ENCODE measurements at places on chromosomes 6 and 20.

DNA sequence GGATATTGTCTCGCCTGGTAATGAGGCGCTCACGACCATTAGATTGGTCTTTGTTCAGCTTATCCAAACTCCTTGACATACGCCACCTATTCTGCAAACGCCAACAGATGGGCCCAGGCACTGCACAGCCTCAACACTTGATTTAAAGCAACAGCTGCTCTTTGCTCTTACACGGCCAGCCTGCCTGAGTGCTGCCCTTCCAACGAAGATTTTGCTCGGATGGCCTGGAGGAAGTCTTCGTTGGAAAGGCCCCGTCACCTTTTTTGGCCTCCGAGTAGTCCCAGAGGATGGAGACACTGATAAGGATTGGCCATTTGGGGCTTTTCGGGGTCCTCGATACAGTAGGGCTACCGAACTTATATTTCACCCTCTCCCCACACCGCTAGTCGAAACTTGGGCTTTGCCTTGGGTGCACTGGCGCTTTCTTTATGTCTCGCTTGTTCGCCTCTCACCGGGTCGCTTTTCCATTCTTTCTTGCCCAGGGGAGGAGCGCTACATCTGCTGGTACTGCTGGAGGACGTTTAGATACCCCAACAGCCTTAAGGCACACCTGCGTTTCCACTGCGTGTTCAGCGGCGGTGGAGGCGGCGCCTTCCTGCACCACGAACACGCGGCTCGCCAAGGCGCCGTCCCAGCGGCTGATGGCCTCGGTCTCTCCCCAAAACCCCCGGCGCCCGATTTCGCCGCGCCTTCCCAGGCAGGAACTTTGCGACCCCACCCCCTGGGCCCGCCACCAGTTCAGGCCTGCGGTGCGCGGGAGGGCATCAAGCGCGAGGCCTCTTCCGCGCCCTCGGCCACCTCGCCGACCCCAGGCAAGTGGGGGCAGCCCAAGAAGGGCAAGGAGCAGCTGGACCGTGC, 6.1 kb downstream of the PRDM13 start:
- DNase-seq: no peak

DNA sequence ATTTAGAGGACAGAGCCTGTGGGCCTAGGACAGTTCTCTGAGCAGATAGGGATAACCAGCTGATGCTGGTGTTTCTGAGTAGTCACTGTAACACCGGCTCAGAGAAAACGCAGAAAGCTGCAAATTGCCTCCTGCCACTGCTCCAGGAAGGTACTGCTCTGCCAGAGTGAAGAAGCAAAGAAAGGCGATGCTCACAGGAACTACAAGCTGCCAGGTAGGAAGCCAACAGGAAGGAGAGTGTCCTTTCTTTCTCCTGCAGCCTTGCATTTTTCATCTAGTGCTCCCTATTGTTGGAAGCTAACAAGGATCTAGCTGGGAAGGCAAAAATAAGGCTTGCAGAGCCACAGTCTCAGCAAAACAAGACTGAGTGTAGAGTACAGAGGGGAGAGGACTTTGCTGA, 70.7 kb upstream of the RAB32 start:
- no peak for DNase-seq

- no peak for DNase-seq
These were observed 141.7 kb downstream of the STXBP5 start for GRCh38 chr6:147345902-147346301.

DNA sequence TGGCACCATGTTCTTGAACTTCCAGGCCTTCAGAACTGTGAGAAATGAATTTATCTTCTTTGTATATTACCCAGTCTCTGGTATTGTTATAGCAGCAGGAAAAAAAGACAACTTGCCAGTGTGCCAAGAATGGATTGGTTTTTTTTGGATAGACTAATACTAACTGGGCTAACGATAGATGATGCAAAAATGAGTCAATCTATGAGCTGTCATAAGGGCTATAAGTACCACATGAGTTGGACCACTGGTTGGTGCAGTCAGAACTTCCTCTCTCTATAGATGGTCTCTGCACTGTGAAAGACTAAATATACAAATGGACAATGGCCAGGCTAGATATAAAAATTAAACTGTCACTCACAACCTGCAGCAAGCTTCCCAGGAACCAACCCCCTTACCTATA, 87.6 kb upstream of the COL21A1 start:
- peak; percentile 71 for DNase-seq

- no peak for DNase-seq
These were observed 190.0 kb downstream of the C6orf118 start for GRCh38 chr6:165119231-165120020.

DNA sequence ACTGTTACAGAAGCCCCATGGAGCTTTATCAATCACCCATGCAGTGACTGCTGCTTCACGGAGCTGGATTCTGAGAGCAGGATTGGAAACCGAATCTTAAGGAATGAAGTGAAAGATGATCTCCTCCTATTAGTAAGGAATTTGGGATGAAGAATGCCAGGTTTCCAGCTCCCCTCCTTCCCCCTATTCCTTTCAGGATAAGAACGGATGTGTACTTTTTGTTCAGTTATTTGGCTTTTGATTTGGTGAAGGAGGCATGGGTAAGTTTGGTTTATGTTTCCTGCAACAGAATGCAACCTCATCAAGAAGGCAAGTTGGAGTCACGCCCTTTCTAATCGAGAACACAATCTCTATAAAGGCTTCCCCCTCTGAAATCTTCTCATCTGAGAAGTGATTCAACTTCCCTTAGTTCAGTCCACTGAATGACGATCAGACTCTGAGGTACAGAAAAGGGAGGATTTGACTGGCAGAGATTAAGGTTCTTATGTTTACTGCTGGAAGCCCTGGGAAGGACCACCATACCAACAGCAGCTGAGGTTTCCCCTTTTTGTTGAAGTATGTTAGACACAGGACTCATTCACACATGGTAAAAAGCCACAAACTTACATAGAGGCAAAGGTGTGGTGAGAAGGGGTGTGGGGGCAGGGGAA, 5.5 kb downstream of the ELMO2 start:
- DNase-seq: peak; percentile 54

DNA sequence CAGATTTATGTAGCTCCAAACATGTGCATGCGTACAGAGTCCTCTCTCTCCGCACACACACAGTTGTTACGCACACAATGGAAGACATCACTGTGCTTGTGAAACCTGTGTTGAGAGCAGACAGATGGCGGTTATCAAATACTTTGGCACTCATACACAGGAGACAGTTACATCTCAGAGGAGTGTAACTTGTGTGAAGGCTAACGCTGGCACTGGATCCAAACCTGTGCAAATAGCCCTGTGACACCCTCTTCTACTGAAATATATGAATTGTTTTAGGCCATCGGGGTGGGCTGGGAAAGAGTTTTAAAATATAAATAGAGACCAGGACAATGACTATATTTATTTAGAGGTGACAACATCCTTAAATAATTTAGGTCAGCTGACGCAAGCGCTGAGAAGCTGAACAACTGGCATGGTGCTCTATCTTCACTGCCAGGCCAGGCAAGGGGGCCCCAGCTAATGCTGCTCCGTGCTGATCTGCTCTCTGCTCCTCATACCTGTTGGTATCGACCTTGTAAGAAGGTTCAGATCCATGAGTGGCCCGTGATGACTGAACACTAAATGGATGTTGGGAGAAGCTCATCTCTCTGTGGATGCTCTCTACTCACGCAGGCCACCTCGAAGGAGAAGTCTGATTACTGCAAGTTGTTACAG, 69.4 kb downstream of the FOXC1 start:
- peak; percentile 41 for DNase-seq

GRCh38 chr20:47326658-47327268, 29.7 kb downstream of the ZMYND8 start:
- peak; percentile 72 for DNase-seq

- DNase-seq: no peak
These were observed 47.9 kb upstream of the ISM1 start for GRCh38 chr20:13173201-13173600.

- no peak for DNase-seq
These were observed 33.1 kb downstream of the HBS1L start for GRCh38 chr6:135021310-135022049.

DNA sequence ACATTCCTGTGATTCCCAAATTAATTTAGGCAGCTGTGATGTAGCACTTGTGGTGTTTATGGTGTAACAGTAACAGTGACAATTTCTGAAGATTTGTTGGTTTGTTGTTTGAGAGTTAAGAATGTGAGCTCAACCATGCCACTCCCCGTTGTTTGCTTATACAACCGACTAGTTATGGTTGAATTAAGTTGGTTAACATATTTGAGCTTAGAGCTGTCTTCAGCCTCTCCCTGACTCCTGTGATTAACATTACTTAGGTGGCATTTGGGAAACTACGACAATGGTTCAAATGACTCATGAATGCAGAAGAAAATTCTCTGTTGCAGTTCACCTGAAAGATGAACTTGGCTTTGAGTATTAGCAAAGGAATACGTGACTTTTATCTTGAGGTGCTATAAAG, 35.9 kb upstream of the PRL start:
- DNase-seq: peak; percentile 27

- peak; percentile 40 for DNase-seq
These were observed 64.6 kb downstream of the GFOD1 start for GRCh38 chr6:13422681-13423221.

GRCh38 chr6:44051515-44051914, 75.7 kb downstream of the MRPL14 start:
- DNase-seq: peak; percentile 82

- DNase-seq: peak; percentile 37
These were observed 101.1 kb downstream of the DLGAP4 start for GRCh38 chr20:36407199-36407733.

DNA sequence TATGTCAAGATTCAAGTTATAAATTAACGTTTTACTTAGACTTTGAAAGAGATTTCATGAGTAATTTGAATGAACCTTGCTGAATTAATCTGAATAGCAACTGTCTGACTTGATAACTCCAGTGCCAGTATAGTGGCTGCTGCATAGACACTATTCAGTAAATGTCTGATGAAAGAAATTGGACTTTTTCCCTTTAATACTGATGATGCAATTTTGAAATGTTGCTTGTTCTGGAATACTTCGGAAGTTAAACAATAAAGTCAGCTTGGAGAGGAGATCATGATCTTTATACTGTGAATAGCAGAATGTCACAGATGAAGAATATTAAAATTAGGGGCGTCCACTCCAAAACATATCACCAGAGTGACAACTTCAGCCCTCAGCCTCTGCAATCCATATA, 3.6 kb upstream of the PGBD1 start:
- DNase-seq: no peak

- no peak for DNase-seq
These were observed 3.7 kb downstream of the SAYSD1 start for GRCh38 chr6:39111280-39111679.

DNA sequence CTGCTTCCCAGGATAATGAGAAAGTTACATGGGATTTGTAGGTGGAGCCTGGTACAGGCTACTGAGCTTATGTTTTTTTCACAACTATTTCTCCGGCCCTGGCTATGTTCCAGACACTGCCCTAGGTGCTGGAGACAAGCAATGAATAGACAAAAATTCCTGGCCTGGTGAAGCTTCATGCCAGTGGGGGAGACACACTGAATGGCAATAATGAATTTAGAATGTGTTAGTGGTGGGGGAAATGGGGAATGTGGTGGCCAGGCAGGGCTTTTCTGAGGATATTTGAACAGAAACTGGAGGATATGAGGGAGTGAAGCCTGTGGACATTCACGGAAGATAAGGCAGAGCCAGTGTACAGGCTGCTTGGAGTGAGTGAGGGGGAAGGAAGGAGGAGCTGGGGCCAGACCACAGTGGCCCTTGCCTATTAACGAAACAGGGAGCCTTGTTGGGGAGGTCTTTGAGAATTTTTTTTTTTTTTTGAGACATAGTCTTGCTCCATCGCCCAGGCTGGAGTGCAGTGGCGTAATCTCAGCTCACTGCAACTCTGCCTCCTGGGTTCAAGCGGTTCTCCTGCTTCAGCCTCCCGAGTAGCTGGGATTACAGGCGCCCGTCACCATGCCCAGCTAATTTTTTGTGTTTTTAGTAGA, 6.6 kb downstream of the FOXS1 start:
- DNase-seq: peak; percentile 50

GRCh38 chr6:136811272-136811671, 11.1 kb upstream of the PEX7 start:
- no peak for DNase-seq

DNA sequence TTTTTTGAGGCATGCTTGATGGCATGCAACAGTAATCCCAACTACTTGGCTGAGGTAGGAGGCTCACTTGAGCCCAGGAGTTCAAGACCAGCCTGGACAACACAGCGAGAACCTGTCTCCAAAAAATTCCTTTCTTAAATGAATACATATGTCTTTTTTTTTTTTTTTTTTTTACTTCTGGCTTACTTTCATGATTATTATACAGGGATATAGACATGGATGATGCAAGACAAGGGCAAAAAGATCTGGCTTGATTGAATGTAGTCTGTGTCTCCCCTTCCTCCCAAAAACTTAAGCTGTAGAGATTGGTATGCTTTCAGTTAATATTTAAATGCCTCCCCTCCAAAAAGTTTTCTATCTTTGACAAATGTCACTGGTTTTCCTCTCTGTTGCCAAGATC, 7.6 kb downstream of the SNX3 start:
- DNase-seq: peak; percentile 42

GRCh38 chr6:16184129-16184528, 54.3 kb upstream of the GMPR start:
- DNase-seq: peak; percentile 27

- DNase-seq: no peak
These were observed 37.4 kb upstream of the GABRR1 start for GRCh38 chr6:89254569-89254968.

GRCh38 chr6:36116066-36116864, 14.0 kb upstream of the MAPK13 start:
- no peak for DNase-seq

DNA sequence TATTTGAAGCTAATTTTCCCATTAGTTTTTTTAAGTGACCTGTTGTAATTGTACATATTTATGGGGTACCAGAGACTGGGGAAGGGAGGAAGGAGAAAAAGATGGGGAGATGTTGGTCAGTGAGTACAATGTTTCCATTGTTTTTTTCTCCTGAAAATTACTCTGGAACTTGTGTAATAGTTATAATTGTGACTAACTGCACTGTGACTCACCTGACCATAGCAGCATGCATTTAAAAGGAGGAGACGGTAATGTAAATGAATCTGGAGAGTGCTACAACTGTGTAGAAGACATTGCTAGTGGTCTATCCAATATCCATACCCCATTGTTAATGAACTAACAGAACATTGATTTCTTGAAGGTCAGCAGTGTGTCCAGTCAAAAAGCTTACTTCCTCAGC, 133.4 kb downstream of the RFPL4B start:
- no peak for DNase-seq

GRCh38 chr6:154604119-154604518, 93.6 kb upstream of the CNKSR3 start:
- DNase-seq: no peak

- no peak for DNase-seq
These were observed 4.9 kb downstream of the XPO5 start for GRCh38 chr6:43570876-43571441.

- DNase-seq: no peak
These were observed 25.1 kb downstream of the KIF16B start for GRCh38 chr20:16548068-16548672.

DNA sequence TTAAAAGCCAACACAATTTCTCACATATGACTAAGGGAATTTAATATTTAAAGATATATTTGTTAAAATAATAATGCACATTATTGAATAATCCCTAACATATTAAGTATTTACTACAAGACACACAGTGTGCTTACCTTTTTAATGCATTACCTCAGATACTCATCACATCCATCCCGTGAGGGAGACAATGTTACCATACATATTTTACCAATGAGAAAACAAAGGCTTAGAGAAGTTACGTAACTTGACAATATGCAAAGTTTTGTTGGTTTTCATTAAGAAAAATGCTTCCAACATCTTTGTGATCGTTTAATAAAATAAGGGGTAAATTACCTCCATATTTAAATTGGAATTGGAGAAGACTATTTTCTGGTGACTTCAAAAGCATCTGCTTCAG, 4.3 kb downstream of the IFNGR1 start:
- peak; percentile 27 for DNase-seq

Data from fibroblast of skin of scalp (primary cell).